ENCODE measurements at places on chromosomes 11 and 22.

DNA sequence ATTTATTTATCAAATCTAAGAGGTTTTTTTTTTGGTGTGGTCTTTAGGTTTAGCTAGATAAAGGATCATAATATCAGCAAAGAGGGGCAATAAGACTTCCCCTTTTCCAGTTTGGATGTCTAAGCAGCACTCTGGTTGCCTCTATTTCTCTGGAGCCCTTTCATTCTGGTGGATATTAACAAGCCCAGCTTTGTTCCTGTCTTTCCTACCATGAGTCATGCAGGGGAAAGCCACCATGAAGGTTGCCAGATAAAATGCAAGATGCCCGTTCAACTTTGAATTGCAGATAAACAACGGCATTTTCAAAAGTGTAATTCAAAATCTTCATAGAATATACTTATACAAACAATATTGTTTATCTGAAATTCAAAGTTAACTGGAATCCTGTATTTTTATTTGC is 143.6 kb downstream of the ADAMTS15 start:
- no peak for DNase-seq

GRCh38 chr11:102705626-102706025 is at the start of gene MMP27:
MMP27 (minus strand) TSS chr11:102705769; CDS start chr11:102705714, 55 bp downstream.
- no peak for DNase-seq

GRCh38 chr11:74840486-74840885 is 91.8 kb downstream of the RNF169 start:
- DNase-seq = no peak

GRCh38 chr11:64677441-64678023 is 45.5 kb downstream of the NRXN2 start:
- no peak for DNase-seq

DNA sequence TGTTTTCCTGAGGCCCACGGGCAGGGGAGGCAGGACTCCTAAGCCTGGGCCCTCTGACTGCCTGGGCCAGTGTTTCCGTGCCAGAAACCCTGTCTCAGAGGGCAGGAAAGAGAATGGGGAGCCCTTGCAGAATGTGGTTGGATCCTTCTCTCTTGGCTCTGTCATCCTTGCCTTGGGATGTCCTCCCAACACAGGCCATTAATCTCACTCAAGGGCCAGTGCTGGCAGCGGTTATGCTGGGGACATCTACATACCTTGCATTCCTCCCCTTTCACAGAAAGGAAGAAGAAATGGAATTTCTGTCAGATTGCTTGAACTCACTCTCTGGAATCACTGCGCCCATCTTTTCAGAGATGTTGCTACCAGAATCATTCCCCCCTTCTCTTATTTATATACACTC is 296.9 kb downstream of the KIRREL3 start:
- no peak for DNase-seq

DNA sequence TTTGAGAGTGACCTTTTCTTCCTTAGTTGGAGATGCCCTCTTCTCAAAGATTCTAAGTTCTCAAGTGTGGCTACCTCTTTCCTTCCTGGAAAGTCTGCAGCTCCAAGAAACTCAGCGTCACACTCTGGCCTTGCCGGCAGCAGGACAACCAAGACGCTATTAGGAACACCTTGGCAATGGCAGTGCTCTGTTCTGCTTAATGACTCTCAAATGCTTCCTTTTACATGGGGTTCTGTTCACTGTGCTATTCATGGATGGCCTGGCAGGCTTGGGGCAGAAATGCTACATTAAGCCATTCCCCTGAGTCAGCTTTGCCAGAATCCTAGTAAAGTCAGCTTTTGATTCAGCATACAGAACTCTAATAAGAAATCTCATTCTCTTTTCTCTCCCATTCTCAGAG is 25.9 kb downstream of the LARGE2 start:
- DNase-seq = no peak

DNA sequence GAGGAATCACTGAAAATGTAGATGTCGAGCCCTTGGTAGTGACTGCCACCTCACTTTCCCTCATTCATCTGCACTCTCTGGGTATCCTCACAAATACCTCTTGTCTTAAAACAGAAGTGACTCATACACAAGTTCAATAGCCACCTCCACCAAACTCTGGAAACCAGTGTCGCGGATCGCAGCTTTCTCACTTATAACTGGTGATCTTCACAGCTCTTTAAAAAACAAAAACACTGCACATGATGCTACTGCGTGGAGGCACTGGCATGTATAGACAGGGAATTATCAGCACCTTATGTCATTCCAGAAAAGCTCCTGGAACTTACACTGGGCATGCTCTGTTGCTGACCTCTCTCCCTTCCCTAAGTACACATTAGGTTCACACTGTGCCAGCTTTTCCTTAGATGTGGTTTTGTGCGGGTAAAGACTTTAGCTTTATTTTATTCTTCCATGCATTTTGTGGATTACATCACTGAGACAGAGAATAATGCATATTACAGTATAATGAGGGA is 425.5 kb upstream of the CADM1 start:
- no peak for DNase-seq

DNA sequence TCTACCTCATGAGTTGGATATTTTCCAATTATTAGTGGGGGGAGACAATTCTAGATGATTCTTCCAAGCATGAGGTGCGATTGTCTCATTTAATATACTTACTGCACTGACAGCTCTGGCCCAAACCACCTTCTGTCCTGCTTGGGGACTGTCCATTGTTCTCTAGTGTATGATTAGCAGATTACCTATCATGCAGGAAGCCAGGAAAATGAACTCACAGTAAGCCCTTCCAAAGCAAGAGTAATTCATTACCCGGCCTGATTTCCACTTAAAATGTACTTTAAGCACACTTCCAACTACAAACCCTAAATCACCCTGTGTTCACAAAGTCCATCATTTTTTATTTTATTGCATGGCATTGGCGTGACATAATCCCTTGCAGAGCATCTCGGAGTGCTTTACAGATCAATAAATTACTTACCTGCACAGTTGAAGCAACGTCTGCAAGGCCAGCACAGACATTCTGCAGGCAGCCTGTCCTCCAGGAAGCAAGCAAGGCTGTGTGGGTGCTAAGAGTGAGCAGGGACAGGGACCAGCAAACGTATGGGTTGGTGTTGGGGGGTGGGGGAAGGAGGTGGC is 838.2 kb downstream of the NTM start:
- no peak for DNase-seq

DNA sequence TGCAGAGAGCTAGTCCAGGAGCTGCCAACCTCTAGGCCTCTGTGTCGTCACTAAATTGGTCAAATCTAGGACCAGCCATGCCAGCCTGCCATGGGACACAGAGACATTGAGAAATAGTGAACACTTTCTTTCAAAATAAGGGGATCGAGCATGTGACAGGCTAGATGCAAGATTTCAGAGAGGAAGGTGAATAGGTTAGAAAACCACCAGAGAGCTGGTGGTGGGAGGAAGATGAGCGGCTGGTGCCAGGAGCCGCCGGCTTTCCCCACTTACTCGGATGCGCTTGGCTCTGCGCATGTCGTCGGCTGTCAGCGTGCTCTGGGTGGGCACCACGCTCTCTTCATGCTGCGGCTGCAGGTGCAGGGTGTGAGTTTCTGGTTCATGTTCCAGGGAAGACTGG is 35.4 kb upstream of the NFRKB start:
- no peak for DNase-seq

DNA sequence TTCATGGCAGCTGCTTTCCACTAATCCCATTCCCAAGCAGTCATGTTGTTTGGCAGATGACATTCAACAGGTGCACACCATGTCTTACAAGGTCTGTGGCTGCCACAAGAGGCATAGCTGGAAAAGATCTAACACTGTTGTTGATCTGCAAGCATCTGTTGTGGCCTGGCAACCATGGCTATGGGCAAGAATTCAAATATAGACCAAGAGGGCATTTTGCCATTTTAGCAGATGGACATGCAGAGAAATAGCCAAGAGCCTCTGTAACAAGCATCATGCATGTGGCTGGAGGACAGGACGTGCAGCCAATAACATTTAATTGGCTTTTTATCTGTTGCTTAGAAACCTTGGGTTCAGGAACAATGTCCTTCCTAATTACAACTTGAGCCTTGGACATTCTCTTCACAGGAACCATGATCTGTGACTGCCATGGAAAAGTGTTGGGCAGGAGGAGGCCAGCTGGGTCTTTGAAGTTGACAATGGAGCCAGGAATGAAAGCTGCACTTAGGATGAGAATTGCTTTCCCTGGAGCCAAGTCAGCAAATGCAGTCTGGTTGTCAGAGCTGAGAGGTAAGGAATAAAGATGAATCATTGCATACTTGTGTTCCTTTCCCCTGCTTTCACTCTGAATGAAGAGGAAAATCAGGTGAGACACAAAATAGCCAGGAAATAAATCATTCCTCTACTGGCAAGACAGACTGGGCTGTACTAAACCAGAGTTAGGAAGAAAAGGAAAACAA is 113.6 kb upstream of the ANO5 start:
- DNase-seq = no peak

GRCh38 chr22:28914201-28914600 is 30.8 kb downstream of the ZNRF3 start:
- DNase-seq = no peak

DNA sequence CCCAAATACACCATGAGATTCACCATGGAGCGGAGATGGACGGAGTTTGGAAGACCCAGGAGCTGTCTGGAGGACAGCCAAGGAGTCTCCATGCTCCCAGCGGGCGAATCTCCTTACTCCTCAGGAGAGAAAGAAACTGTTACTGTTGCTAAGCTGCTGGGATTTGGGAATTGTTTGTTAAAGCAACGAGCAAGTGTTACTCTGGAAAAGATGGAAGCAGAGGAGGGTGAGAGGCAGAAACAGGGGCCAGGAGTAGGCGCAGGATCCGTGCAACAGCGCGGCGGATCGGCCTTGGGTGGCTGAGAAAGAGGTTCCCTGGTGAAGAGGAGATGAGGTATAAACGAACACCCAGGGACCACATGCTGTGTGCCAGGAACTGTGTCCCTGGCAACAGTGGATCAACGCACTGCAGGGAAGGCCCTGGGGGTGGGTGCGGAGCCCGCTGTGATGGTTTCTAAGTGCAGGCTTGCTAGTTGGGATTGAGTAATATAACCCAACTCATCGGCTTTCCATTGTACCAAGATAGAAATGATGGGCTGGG is 1436.4 kb downstream of the BRD1 start:
- no peak for DNase-seq

DNA sequence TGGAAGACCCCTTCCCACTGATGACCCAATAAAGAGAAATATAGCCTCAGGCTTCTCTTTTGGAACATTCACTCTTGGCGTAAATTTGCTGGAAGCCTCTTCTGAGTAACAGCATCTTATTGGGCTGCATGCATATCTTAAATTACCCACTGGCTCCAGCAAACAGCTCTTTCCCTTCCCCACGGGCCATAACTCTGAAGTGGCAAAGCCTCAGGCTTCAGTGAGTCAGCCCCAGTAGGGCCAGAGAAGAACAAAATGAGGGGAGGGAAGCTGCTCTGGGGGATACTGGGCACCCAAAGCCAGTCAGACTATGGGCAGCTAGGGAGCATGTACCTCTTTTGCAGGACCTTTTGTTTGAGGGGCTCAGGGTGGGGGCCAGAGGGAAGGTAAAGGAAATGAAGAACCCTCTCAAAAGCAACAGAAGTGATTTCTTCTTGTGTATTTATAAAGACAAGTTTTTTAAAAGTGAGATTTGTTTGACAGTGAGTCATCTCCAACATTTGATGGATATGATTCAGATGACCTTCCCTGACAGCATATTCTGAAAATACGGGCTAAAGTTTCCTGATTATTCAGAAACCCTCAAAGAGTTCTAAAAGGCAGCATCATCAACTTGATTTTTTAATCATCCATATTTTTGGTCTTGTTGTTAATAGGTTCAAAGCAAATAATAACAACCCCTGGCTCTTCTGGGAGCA is 203.4 kb downstream of the KIF18A start:
- no peak for DNase-seq

- no peak for DNase-seq
These were observed 1.2 kb downstream of the EPS8L2 start for GRCh38 chr11:706957-707816.

GRCh38 chr11:94876645-94877442 is 96.5 kb downstream of the CWC15 start:
- DNase-seq = no peak

DNA sequence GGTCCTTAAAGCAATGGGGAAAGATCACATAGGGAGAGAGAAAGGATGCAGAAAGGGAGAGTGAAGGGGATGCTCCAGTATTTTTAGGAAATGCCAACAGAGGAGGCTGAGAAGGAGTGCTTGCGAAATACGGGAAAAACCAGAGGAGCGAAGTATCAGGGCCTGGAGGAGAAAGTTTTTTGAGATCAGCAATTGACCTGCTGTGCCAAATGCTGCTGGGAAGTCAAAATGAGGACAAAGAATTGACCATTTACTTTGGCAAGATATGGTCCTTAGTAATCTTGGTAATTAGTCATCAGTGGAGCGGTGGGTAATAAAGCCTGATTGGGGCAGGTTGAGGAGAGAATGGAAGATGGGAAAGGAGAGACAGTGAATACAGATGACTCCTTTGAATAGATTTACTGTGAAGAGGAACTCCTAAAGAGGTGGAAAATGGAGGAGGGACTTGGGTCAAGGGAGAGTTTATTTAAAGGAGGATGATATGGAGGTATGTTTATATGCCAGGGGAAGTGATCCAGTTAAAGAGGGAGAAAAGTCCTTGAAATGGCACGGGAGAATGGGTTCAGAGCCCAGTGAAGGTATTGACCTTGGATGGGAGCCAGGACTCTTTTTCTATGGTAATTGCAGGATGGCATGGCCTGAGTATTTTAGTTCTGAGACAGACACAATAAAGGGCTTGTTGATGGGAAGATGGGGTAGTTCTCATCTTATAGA is 111.5 kb downstream of the PKNOX2 start:
- no peak for DNase-seq

- DNase-seq = no peak
These were observed 17.0 kb downstream of the IL17REL start for GRCh38 chr22:49995361-49996118.

DNA sequence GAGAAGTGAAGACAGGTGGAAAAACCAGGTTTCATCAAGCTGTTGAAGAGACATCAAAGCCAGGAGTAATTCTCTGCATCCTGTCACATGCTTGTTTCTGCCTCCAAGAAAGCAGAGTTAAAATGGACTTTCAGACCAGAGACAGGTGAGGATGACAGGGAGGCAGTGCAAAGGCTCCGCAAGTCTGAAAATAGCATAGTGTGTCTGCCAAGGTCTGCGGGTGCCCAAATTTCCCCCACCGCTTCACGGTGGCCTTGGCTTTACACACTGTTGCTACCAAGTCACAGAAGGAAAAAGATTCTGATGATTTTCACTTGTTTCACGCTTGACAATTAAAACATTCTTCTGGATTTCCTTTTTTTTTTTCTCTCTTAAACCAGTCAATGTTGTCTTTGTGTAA is 44.2 kb downstream of the SNX19 start:
- no peak for DNase-seq

- no peak for DNase-seq
These were observed at the start of gene NPAS4 for GRCh38 chr11:66420671-66421476. NPAS4 (plus strand) TSS chr11:66421035; CDS start chr11:66421180, 145 bp downstream.

DNA sequence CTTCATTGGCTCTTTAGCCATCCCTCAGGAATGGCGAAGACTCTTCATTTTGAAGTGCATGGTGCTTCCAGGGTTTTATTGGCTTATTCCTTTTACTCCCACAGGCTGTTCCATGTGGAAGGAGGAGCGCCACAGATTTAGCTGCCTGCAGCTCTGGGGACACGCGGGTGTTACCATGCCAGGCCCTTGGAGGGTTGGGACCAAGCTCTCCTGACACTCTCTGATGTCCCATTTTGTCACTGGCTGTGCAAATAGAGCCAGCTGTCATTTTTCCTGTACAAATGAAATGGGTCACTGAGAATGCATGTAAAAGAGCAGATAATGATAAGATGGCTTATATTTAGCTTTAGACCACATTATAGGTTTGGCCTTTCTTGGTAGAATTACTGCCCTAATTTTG is 9.2 kb downstream of the THYN1 start:
- no peak for DNase-seq

Measured in stimulated activated naive CD4-positive, alpha-beta T cell (primary cell).